Fibroblast of skin of right biceps (primary cell): ENCODE measurements at places on chromosomes 3 and 15.

DNA sequence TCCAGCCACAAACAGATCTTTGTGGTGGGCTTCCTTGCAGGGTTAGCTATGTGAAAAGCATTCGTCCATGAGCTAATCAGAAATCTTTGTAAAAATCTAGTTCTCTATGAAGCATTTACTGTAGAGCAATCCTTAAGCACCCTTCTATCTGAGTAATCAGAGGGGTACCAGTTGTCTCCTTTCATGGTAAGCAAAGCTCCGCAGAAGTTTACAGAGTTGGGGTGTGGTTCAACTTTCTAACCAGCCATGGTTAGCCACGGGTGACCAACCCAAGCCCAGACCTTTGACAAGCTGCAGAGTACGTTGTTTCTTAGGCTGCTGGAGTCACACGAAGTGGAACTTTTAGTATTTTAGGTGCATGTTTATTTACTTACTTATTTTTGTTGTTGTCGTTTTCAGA is 77.4 kb downstream of the FLNB start:
- no peak for DNase-seq

DNA sequence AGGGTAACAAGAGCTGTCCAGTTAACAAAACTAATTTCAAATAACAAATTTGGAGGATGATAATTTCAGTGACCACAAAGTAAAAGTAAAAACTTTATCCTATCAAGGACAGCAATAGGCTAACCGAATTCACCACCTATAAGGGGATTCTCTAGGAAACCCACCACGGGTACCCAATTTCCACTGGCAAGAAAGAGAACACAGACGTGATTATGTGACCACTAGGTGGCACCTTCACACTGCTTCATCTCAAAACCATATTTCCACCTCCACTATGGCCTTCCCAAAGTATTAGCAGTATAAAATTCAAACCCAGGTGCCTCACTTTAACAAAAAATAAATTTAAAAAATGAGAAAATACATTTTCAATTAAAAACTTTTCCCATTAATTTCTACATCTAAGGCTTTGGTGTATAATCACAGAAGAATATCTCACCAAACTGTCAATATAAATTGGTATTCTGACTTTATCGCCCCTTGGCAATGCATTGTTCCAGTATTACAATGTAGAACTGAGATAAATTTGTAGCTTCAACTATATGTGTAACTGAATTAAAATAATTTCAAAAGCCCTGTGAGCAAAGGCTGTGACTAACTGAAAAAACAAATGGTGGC is 96.5 kb downstream of the FSIP1 start:
- DNase-seq, result peak; percentile 61

- no peak for DNase-seq
These were observed 3.7 kb downstream of the KPNA1 start for GRCh38 chr3:122510878-122511535.

GRCh38 chr3:127418560-127419147 is 130.8 kb upstream of the PRR20G start:
- DNase-seq, result no peak

GRCh38 chr3:114680299-114680698 is 386.5 kb downstream of the TIGIT start:
- DNase-seq, result no peak

- peak; percentile 92 for DNase-seq
These were observed 169.4 kb upstream of the ZNF385D start for GRCh38 chr3:21920421-21920861.
